ENCODE measurements at places on chromosomes 6 and 20.

DNA sequence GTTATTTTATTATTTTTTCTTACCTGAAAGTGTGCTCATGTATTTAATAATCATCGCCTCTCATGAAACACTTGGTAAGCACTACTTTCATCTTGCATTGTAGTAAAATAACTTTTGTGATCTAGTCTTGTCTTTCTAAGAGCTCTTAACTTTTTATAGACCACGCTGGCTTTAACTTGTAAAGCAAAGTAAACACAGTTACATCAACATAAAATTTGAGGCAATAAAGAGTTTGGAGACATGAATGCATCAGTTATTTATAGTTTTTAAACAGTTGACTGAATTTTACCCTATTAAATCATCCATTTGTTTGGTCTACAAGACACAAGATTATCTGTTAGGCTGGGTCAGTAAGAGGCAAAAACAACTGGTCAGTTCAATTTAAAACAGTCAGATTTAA, 218.5 kb upstream of the KCNQ5 start:
- no peak for DNase-seq

- DNase-seq, result no peak
These were observed 395.4 kb upstream of the SOX4 start for GRCh38 chr6:21198032-21198640.

DNA sequence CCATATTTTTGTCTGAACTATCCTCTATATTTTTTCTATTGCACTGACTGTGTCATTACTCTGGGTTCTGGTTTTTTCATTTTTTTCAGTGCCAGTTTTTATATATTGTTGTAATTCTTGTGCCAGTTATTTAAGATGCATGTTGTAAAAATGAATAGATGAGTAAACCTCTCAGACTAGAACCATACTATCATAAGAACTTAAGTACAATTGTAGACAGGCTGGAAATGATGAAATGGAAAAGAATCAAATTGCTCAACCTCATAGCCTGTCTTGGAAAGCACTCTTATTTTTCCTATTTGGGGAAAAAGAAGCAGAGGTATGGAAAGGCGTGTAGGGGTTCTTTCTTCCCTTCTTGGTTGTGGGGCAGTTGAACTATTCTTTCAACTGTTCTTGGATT, 30.2 kb downstream of the PANK2 start:
- DNase-seq, result no peak

DNA sequence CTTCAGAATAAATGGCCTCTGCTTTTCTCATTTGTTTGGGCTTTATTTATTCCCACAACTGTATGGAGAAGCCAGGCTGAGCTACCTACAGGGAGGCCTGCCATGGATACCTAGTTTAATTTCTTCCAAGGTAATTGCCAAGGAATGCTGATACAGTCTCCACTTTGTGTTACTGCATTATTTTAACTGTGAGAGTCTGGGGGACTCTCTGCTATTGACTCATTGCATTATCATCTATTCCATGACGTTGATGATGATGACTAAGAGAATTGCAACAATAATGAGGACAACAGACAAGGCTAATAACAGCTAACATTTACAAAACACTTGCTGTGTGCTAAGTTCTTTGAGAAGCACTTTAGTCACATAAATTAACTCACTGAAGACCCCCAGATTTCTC, 88.3 kb upstream of the COL21A1 start:
- no peak for DNase-seq

- peak; percentile 20 for DNase-seq
These were observed 47.4 kb upstream of the KIF13A start for GRCh38 chr6:18034798-18035202.

GRCh38 chr6:121310495-121310894, 23.8 kb downstream of the TBC1D32 start:
- no peak for DNase-seq

GRCh38 chr6:3293271-3294155, 34.8 kb downstream of the PSMG4 start:
- no peak for DNase-seq

GRCh38 chr6:125512621-125513020, 210.9 kb upstream of the HDDC2 start:
- peak; percentile 32 for DNase-seq

DNA sequence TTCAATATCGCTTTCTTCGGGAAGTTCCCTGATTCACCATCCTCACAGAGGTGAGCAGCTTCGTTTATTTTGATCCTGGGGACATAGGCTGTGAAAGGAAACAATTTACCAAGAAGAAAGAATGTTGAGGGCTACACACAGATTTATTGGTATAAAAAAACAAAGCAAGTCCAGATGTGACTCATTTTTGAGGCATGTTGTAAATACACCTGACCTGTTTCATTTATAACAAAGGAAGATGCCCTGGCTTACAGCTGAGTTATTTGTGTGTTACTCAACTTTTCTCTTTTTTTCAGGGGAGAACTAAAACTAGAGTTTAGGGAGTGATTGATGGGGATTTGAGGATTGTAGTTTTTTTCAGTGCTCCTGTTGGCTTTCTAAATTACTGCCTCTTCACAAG, 489.5 kb downstream of the CBLN4 start:
- DNase-seq, result no peak

DNA sequence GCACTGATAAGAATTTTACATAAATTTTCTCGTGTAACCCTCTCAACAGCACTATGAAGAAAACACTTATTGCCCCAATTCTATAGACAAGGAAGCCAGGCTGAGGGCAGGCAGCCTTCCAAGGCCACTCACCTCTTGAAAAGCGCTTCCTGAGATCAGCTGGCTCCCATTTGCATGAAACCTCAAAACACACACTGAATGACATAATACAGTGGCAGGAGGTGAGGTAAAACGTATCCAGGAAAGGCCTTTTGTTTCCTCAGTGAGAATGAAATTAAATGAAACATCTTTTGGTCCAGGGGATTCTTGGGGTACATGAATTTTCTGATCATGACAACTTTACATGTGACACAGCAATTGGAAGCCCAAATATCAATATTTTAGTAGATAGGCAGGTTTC, 112.5 kb downstream of the WDR27 start:
- DNase-seq, result no peak

- DNase-seq, result no peak
These were observed 45.9 kb upstream of the NOP56 start for GRCh38 chr20:2606507-2607006.

DNA sequence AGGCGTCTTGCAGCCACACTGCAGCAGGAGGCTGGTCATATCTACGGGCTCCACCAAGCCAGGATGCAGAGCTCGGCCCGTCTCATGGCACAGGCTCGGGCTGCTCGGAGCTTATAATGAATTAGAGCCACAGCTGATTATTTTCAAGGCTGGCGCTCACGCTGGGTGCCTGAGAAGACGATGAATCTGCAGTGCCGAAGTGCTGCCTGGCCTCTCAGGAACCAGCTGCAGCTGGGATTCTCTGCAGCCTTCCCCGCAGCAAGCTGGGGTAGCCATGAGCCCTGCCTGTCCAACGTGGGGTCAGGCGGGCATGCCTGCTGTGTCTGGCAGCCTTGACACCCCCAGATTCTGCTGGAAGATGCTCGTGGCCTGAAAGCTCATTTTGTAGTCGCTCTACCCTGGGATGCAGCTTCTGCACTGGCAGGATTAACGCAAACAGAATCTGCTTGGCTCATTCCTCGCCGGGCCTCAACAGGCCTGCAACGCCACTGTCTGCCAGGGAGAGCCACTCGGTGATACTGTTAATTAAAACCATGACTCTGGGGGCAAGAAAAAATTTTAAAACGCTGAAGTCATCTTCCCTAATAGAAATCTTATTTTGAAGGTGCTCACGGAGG, 104.3 kb downstream of the CDH26 start:
- DNase-seq, result no peak

DNA sequence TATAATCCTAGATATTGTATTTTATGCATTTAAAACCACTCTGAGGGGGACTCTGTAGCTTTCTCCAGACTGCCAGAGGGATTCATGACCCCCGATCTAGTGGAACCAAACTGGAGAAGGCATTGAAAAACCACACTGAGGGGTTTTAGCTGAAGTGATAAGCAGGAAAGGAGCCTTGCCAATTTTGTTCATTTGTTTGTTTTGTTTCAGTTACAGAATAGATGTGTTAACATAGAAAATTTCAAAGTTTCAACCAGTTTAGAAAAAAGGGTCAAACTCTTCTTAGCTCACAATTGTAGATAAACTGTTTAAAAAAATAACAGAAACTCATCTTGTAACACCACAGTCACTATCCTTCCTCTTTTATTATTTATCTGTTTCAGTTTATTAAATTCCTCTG, 19.8 kb downstream of the TAB2 start:
- no peak for DNase-seq

DNA sequence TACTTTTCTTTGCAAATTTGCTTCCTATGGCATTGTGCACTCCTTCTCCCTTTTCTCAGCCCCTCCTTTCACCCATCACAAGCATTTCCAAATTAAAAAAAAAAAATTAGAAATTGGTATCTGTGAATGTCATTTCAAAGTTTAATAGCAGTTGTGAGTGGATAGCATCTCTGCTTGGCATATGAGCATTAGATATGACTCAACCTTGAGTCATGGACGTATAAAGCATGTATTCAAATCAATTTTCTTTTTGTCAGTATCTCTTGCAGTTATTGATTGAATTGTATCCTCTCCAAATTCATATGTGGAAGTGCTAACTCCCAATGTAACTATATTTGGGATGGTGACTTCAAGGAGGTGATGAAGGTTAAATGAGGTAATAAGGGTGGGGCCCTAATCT, 60.1 kb upstream of the MAP3K7 start:
- no peak for DNase-seq

GRCh38 chr6:69784595-69785377, 12.0 kb downstream of the LMBRD1 start:
- no peak for DNase-seq

DNA sequence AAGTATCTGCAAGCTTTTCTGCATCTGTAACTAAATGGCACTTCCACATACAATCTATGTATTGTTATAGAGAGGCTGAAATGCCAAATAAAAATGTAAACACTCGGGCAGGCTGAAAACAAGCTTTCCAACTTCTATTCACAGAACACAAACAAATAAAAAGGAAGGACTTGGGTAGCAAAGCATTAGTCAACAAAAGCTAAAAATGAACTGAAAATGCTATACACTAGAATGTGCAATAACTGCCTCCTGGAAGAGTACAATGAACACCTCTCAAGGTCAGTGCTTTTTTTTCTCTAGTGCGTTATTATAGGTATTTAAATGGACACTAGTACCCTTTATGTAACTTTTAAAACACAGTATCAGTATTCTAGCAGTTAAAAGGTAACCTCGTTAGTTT, 31.4 kb downstream of the STK38 start:
- no peak for DNase-seq

DNA sequence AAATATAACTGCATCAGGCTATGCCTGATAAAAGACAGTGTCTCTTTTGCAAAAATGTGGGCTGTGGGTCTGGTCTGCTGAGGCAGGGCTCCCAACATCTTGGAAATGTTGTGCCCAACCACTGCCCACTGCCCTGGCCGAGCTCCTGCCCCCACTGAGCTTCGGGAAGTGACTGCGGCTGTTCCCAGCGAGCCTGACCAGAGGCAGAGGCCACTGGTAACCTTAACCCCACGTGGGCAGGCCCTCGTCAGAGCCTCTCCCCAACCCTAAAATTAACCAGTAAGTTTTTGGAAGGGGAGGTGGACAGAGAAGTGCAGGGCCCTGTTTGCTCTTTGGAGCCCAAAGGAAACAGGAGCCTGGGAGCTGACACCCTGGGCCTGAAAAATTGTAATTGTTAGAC, 225.9 kb downstream of the MAFB start:
- DNase-seq, result no peak

GRCh38 chr6:54244430-54244829, 63.8 kb upstream of the TINAG start:
- no peak for DNase-seq
